ENCODE measurements at places on chromosomes 6 and 20.

GRCh38 chr6:13559251-13559650, 15.2 kb upstream of the SIRT5 start:
- no peak for DNase-seq

- no peak for DNase-seq
Observed at GRCh38 chr20:7977709-7978108, 37.5 kb upstream of the HAO1 start.

DNA sequence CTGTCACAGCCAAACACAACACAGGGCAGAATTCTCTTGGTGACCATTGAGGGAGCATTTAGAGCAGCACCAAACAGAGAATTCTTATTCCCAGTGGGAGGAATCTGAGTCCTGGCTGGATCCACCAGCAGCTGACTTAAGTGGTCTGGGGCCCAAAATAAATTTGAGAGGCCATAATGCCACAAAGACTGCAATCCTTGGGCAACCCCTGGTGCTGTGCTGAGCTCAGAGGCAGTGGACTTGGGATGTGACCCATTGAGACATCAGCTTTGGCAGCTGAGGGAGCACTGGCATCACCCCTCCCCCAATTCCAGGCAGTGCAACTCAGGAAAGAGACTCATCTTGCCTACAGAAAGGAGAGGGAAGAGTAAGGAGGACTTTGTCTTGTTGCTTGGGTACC, 48.6 kb upstream of the THBS2 start:
- no peak for DNase-seq

GRCh38 chr6:101001607-101002006, 120.5 kb upstream of the ASCC3 start:
- DNase-seq, result no peak

DNA sequence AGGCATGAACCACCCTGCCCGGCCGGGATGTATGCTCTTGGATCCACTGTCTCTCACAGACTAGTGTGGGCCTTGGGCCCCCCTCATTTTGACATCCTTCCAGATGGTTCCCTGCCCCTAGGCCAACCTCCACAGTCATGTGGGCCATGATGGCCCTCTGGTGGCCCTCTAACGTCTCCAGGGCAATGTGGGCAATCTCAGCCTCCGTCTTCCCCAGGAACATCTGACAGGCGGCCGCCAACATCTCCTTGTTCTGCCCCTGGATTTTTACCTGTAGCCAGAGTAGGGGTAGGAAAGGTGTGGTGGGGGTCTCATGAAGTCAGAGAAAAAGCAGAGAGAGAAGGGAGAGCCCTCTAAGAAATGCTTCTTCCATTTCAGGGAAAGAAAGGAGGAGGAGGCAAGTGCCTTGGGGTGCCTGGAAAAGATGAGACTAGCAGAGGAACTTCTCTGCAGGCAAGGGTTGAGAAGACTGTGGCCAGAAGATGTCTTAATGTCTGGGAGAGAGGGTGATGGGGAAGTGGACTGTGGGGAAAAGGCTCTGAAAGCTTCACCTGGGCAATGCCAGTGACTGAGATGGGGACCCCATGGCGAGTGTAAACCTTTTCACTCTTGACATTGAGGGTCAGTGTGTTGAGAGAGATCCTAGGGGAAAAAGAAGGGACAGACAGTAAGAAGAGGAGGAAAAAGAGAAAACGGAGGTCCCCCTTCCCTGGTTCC, 1.3 kb downstream of the FLOT1 start:
- no peak for DNase-seq

DNA sequence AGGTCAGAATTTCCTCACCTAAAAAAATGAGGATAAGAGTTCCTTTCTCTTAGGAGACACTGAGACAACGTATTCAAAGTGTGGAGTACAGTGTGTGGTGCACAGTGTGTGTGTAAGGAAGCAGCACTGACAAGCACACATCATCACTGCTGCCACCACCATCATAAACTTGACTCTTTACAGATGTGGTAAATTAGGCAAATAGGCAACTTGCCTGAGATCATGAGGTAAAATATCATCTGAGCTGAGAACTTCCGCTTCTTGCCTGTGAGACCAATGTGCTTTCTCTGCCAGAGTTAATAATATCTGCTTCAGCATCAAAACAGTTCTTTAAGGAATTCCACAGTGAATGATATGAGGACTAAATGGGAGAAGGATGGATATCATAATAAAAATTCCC, 52.7 kb downstream of the LYRM4 start:
- DNase-seq, result no peak

GRCh38 chr6:42140756-42141602, 1.4 kb downstream of the C6orf132 start:
- DNase-seq, result no peak

GRCh38 chr6:126947070-126947469, 171.4 kb upstream of the RSPO3 start:
- DNase-seq, result no peak

GRCh38 chr20:46203510-46203837, 85.4 kb downstream of the CD40 start:
- no peak for DNase-seq

GRCh38 chr20:33515569-33516216, 25.8 kb downstream of the CBFA2T2 start:
- DNase-seq, result no peak

DNA sequence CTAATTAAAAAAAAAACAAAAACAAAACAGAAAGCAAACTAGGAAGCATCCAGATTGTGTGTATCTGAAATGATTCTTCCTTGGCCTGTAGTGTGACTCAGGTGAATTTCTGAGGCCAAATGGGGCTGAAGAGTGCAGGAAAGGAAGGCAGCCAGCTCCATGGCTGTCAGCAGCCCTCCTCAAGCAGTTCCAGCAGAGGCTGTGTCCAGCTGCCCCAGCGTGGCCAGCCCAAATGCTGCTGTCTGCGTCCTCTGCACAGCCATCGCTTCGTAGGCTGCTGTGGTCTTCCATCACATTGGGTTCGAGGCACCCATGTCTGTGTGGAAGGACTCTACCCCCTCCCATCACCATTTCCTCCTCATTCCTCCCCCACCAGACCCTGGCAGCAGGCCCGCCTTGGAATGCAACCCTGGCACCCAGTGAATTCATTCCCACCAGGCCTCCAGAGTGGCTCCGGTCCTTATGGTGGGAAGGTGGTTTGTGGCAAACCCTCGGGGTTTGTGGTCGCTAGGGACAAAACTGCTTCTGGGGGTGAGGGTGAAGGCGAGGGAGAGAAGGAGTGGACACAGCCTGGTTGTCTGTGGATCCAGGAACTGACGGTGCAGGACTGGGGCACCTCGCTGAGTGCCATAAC, 81.5 kb downstream of the MYLK4 start:
- DNase-seq, result no peak

All from SHP77 (cell line).